Activated T-cell treated with anti-CD3 and anti-CD28 coated beads, Interleukin-2, amount 50 U/mL, for 72 hours (primary cell): ENCODE measurements at places on chromosomes 16 and 17. TPM values are rescaled to one million over a fixed set of nuclear protein-coding genes. Genes with fewer than 3 reads are reported as not detected.

DNA sequence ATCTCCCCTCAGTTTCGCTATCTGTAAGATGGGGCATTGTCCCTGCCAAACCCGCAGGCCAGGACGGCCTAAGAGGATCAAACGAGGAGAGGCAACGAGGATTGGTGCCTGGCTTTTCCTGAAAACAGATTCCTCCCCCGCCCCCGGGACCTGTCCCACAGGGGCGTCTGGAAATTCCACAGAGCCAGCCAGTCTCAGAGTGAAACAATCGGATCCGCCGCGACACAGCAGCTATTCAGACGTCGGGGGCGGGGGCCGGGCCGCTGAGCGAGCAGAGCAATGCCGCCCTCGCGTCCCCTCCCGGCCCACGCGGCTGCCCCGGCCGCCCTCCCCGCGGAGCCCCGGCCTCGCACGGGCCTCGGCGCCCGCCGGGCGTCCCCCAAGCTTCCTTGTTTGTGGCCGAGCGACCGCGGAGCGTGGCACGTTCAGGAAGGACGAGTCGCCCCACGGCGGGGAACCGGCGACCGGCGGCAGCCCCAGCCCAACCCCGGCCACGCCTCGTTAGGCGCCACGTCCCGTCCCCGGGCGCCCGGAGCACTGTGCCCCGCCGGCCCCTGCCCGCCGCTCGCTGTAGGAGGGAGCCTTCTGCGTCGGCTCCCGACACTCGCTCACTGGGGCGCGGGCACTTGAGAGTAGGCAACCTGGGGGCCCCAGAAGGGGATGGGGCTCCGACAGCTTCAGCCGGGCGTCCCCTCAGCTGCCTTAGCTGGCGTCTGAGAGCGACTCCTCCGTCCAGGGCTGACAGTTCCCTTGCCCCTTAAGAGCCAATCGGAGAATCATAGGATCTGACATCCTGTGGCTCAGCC lies 29.6 kb upstream of the PHOSPHO1 start:
- H3K36me3 ChIP-seq: no peaks in the 10 kb centered on the region
- peak; percentile 63 for DNase-seq
- peak overlapping the region; percentile 90 for H3K4me3 ChIP-seq
- H3K4me1 ChIP-seq: peaks cover 12% of the 10 kb centered on the region
- peaks cover 7% of the 10 kb centered on the region for H3K27me3 ChIP-seq
- H3K27ac ChIP-seq: peak overlapping the region; percentile 73

IRX3 gene
- total RNA-seq: 1.7 TPM

DNA sequence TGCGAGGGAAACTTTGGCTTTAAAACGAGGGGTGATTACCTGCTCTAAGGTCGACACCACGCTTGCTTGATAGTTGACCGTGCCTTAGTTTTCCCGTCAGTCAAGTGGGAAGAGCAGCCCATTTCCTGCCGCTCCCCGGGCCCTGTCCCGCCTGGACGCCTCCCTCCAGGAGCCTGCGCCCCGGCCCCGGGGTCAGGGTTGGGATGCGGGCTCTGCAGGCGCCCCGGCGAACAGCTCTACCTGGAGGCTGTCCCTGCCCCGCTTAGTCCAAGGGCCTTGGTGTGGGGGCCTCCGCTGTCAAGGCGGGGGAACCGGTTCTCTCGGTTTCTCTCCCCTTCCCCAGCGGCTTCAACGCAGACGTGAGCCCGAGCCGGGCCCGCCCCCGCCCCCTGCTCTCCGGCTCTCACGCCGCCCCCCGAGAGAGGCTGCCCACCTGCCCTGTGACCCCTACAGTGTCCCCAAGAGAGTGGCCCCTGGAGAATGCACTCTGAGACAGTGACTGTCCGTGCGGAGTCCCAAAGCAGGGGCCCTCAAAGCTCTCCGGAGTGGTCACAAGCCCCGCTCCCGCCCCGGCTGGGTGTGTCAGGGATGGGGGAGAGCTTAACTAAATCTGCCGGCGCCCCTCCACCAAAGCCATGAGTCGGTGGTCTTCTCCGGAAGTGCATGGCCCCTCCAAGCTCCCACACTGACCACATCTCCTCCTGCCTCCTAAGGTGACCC lies 117.4 kb upstream of the SMURF2 start:
- no peak for DNase-seq
- H3K4me1 ChIP-seq: peaks cover 24% of the 10 kb centered on the region
- H3K36me3 ChIP-seq: no peaks in the 10 kb centered on the region
- H3K4me3 ChIP-seq: peak overlapping the region; percentile 61
- H3K27me3 ChIP-seq: peaks cover 9% of the 10 kb centered on the region

- no peak overlapping the region for H3K27ac ChIP-seq
- H3K4me1 ChIP-seq: peaks cover 24% of the 10 kb centered on the region
- H3K36me3 ChIP-seq: no peaks in the 10 kb centered on the region
- no peaks in the 10 kb centered on the region for H3K27me3 ChIP-seq
- H3K4me3 ChIP-seq: no peak overlapping the region
- DNase-seq: no peak
Measured at GRCh38 chr17:66625311-66625767, 209.6 kb upstream of the CACNG5 start.

GRCh38 chr17:15965528-15965927 lies 20.6 kb downstream of the ADORA2B start:
- no peaks in the 10 kb centered on the region for H3K36me3 ChIP-seq
- peaks cover 35% of the 10 kb centered on the region for H3K27me3 ChIP-seq
- H3K4me3 ChIP-seq: no peak overlapping the region
- H3K4me1 ChIP-seq: peaks cover 14% of the 10 kb centered on the region

DNA sequence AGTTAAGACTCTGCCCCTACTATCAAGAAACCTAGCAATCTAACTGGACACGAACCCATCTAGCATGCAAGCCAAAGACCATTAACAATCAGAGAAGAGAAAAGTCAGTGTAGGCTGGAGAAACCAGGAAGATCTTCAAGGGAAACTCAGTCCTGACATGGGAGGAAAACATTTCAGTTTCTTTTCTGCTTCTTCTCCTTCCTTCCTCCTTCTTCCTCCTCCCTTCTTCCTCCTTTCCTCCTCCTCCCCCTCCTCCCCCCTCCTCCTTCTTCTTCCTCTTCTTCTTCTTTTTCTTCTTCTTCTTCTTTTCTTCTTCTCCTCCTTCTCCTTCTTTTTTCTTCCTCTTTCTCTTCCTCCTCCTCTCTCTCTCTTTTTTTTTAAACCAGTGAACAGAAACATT lies 29.6 kb upstream of the SHISA9 start:
- no peak overlapping the region for H3K4me3 ChIP-seq
- peaks cover 7% of the 10 kb centered on the region for H3K27me3 ChIP-seq
- no peaks in the 10 kb centered on the region for H3K36me3 ChIP-seq
- H3K27ac ChIP-seq: no peak overlapping the region

GRCh38 chr17:62739645-62740388 lies 68.3 kb downstream of the MARCHF10 start:
- H3K36me3 ChIP-seq: no peaks in the 10 kb centered on the region
- H3K4me3 ChIP-seq: no peak overlapping the region
- no peak overlapping the region for H3K27ac ChIP-seq
- H3K27me3 ChIP-seq: peaks cover 52% of the 10 kb centered on the region
- H3K4me1 ChIP-seq: peaks cover 19% of the 10 kb centered on the region

- H3K4me3 ChIP-seq: peak overlapping the region; percentile 76
- H3K27ac ChIP-seq: no peak overlapping the region
- no peaks in the 10 kb centered on the region for H3K36me3 ChIP-seq
- H3K27me3 ChIP-seq: peaks cover 52% of the 10 kb centered on the region
- H3K4me1 ChIP-seq: peaks cover 17% of the 10 kb centered on the region
Measured at GRCh38 chr17:60151355-60151754, 1.6 kb downstream of the CA4 start.

GRCh38 chr17:20924306-20924705 lies 118.5 kb downstream of the USP22 start:
- H3K4me3 ChIP-seq: no peak overlapping the region
- peaks cover 18% of the 10 kb centered on the region for H3K27me3 ChIP-seq
- H3K4me1 ChIP-seq: no peaks in the 10 kb centered on the region
- H3K27ac ChIP-seq: no peak overlapping the region
- no peak for DNase-seq

ALDH3A1 gene
- total RNA-seq: not detected

DNA sequence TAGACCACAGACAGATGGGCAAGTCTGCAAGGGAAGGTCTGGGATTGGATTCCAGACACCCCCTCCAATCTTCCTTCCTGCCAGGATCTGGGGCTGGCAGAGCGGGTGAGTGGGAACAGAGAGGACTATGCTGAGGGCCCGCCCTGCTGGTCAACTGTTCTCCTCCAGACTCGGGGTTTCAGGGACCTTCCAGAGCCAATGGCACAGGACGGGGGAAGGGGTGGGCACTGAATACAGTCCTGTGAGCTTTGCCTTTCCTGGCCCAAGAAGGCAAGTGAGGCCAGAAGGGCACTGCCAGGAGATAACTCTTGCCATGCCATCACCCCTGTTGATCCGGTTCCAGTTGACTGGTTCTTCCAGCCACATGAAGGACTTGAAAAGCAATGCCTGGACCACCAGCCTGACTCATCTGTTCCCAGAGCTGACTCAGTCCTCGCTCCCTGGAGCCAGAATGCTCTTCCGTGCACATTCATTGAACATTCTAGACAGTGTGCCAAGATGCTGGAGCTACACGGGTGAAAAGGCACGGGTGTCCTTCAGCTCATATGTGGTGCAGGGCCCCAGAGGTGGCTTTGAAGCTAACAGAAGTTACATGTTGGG lies 533 bp upstream of the MEFV start:
- H3K4me1 ChIP-seq: peaks cover 4% of the 10 kb centered on the region
- H3K36me3 ChIP-seq: no peaks in the 10 kb centered on the region
- DNase-seq: no peak
- no peak overlapping the region for H3K27ac ChIP-seq
- no peak overlapping the region for H3K4me3 ChIP-seq

ZNF594 gene
- total RNA-seq: 5.3 TPM

DNA sequence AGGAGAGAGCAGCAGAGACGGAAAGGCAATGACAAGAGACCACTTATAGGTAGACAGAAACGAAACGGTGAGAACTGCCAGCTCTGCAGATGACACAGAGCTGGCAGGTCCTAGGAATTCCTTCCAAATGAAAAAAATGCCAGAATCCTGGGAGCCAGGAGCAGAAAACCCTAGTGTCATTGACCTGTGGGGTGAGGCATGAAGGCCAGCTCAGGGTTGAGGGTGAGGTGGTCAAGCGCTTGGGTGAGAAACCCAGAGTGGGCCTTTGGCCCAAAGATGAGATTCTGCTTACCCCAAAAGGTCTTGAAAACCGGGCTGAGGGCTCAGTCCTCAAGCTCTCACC lies 9.2 kb downstream of the HIC1 start:
- H3K4me1 ChIP-seq: peaks cover 37% of the 10 kb centered on the region
- H3K4me3 ChIP-seq: peak overlapping the region; percentile 1
- H3K27me3 ChIP-seq: peaks cover 5% of the 10 kb centered on the region
- peaks cover 32% of the 10 kb centered on the region for H3K36me3 ChIP-seq
- no peak overlapping the region for H3K27ac ChIP-seq
- DNase-seq: no peak

DNA sequence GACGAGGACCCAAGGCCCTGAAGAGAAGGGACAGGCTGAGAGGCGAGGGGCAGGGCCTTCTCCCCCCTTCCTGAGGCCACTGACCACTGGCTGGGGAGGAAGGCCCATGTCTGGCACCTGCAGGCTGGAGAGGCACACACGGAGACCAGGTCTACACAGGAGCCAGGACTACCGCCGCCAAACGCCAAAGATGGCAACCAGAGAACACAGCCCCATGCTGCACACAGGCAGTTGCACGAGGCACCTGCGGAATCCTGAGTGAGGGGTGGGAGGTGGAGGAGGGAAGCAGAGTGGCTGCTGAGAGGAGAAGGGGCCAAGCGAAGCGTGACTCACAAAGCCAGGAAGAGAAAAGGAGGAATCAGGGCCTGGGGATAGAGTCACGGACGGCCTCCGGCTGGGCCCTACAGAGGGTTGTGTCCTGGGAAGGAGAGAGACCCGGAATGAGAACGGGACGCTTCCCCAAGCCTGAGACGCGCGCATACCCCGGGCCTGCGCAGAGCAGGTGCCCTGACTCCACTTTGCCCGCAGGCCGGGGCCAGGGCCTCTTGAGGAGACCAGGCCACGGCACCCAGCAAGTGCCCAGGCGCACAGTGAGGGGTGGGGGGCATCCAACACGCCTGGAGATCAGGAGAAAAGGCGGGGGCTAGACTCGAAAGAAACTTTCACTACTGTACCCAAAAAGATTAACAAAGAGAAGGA lies 28.7 kb upstream of the C16orf95 start:
- peak overlapping the region; percentile 55 for H3K4me3 ChIP-seq
- H3K27me3 ChIP-seq: no peaks in the 10 kb centered on the region

GRCh38 chr17:5913032-5913531 lies 157.1 kb upstream of the WSCD1 start:
- no peak overlapping the region for H3K27ac ChIP-seq
- no peaks in the 10 kb centered on the region for H3K36me3 ChIP-seq
- peaks cover 5% of the 10 kb centered on the region for H3K27me3 ChIP-seq
- no peak for DNase-seq

DNA sequence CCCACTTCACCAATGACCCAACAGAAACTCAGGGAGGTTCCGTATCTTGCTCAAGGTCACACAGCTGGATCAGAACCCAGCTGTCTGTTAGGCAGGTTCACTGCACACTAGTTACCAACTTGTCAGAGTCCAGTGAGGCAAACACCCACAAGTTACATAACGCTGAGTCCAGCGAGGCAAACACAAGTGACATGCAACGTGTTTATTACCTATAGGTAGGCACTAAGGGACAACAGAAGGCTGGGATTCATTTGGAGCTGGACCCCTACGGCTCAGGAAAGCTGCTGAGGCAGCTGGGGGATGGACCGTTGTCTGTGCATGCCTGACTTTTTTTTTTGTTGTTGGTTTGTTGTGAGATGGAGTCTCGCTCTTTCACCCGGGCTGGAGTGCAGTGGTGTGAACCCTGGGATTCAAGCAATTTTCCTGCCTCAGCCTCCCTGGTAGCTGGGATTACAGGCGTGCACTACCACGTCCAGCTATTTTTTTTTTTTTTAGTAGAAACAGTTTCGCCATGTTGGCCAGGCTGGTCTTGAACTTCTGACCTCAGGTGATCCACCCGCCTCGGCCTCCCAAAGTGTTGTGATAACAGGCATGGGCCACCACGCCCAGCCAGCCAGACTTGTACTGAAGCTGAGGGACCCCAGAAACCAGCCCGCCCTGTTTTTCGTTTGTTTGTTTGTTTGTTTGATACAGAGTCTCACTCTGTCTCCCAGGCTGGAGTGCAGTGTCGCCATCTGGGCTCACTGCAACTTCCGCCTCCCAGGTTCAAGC lies 1.9 kb upstream of the RSAD1 start:
- no peaks in the 10 kb centered on the region for H3K36me3 ChIP-seq
- no peaks in the 10 kb centered on the region for H3K27me3 ChIP-seq
- no peak overlapping the region for H3K4me3 ChIP-seq
- H3K4me1 ChIP-seq: peaks cover 23% of the 10 kb centered on the region

- no peaks in the 10 kb centered on the region for H3K4me1 ChIP-seq
- no peaks in the 10 kb centered on the region for H3K36me3 ChIP-seq
- DNase-seq: no peak
- peaks cover 25% of the 10 kb centered on the region for H3K27me3 ChIP-seq
- H3K4me3 ChIP-seq: no peak overlapping the region
Measured at GRCh38 chr17:34639706-34640425, 60.5 kb downstream of the TMEM132E start.

DNA sequence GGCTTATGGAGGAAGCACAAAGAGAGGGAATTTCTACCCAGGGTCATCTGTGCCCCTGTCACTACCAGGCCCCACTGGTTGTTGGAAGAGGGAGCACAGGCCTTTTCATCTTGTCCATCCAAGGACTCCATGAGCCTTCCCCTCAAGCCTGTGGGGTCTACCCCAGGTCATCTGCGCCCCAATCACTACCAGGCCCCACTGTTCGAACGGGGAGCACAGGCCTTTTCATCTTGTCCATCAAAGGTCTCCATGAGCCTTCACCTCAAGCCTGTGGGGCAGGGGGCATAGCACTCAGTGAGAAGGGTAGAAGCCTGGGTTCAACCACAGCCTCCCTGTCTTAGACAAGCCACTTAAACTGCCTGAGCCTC lies 101.5 kb upstream of the CDH5 start:
- DNase-seq: no peak
- no peaks in the 10 kb centered on the region for H3K36me3 ChIP-seq
